Stimulated activated CD8-positive, alpha-beta memory T cell treated with anti-CD3 and anti-CD28 coated beads, Interleukin-2, amount 100 ng/mL, for 1 hour (primary cell): ENCODE measurements at places on chromosomes 5 and 9.

DNA sequence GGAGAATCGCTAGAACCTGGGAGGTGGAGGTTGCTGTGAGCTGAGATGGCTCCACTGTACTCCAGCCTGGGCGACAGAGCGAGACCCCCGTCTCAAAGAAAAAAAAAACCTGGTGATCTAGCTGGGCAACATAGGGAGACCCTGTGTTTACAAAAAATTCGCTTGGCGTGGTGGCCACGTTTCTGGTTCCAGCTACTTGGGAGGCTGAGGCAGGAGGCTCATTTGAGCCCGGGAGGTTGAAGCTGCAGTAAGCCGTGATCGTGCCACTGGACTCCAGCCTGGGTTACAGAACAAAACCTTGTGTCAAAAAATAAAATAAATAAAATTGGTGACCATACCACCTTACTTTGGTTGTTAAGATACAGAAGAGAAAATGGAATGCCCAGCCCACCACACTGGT, 1.8 kb upstream of the HNRNPAB start:
- no peak for DNase-seq

- no peak for DNase-seq
Measured at GRCh38 chr5:35294976-35295375, 64.7 kb upstream of the PRLR start.

DNA sequence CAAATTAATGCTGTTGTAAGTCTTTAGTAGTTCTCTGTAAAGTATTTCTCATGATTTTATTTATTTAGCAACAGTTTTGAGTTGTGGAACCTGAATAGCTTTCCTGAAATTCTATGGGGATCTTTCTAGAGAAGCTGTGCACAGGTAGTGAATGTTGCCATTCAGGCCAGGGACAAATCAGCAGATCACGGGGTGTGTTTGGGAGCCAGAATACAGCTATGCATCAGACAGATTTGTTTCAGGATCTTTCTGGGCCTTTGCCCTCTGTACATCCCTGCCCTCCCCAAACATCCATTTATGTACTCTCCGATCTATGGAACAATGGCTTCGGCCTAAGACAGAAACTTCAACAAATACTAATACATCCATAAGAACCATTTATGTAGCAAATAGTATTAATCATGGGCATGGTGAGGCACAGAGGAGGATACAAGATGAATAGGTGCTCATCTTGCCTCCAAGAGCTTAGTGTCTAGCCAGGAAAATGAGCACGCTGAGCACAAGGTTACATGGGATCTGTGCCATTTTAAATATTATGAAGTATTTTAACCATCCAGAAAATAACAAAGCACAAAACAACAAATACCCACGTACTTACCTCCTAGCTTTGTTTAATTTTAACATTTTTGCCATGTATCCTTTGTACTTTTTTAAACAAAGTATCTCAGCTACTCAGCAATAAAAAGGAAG, 13.1 kb downstream of the ARHGEF37 start:
- no peak for DNase-seq

- no peak for DNase-seq
Measured at GRCh38 chr9:19720377-19720776, 68.5 kb downstream of the SLC24A2 start.

DNA sequence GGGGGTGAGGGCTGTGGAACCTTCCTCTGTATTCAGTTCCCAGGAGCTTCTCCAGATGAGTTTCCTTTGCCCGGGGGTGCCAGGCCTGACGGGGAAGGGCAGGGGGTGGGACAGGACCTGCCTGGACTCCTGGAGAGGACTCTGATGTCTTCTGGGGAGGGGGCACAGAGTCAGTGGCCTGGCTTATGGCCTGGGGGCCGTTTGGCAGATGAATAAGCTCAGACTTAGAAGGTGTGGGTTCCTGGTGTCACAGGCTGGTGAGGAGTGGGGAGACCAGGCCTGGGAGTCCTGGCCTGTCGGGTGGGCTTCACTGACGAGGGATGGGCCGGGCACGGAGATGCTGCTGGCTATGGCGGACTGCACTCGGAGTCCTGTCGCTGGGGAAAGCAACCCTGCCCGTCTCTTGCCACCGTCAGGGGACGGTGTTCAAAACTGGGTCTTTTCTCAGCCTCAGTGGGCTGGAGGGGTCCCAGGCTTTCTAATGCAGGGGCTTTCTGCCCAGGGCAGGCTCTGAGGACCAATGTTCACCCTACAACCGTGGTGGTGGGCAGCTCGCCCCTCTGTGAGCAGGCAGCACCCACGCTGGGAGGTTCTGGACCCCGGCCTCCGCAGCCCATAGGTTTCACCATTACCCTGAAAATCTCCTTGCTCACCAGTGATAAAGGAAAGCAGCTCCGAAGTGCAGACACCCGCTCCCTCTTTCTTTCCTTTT, 16.2 kb downstream of the COL5A1 start:
- no peak for DNase-seq

GRCh38 chr5:134397196-134397595, 14.5 kb downstream of the CDKN2AIPNL start:
- DNase-seq = no peak

- no peak for DNase-seq
Measured at GRCh38 chr9:129145316-129145715, 32.7 kb downstream of the IER5L start.

- no peak for DNase-seq
Measured at GRCh38 chr9:75997206-75997605, 106.7 kb downstream of the PCSK5 start.

DNA sequence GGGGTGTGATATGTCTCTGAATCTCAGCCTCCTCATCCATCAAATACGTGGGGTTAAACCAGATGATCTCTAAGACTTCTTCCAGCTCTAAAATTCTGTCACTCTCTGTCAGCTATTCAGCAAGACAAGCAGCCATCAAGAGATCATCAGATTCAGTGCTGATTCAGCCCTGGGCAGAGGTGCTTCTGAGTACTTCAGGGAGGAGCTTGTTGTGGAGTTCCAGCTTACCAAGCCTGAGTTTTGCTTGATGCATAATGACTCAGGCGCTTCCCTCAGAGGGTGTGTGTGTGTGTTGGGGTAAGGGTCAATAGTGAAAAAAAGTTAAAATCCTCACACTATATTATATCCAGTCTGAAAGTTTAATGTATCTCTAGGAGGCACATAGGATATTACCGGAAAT, 29.6 kb upstream of the TAF1L start:
- no peak for DNase-seq

DNA sequence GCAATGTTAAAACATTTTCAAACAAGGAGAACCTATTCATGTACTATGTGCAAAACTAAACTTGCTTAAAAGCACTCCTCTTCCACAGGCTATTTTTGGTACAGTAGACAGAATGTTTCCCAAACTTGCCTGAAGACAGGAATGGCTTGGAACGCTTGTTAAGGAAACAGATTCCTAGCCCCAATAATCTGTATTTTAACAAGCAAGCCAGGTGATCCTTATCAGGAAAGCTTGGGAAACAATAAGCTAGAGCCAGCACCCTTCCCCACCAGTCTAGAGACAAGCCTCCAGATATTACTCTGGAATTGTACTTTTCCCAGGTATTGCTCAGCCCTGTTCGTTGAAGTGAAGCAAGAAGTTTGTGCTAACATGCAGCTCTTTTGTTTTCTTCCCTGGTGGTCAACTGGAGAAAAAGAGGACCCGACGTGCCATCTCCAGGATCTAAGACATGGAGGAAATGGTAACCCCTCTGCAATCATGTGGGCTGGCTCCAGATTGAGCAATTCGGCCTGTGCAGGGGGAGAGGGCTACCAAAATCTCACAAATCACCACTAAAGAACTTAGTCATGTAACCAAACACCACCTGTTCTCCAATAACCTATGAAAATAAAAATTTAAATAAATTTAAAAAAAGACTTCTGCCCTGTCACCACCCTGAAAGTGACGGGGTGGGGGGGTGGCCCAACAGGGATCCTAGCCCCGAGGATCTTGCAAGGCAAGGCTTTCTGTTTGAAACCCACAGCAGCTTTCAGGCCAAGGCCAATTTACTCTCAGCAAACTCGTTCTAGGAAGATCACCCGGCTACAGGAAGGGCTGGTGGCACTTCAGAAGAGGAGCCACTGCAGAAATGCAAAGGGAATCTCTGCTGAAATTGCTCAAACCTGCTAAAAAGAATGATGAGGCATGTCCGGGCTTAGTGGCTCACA, 48.6 kb downstream of the SHB start:
- no peak for DNase-seq

DNA sequence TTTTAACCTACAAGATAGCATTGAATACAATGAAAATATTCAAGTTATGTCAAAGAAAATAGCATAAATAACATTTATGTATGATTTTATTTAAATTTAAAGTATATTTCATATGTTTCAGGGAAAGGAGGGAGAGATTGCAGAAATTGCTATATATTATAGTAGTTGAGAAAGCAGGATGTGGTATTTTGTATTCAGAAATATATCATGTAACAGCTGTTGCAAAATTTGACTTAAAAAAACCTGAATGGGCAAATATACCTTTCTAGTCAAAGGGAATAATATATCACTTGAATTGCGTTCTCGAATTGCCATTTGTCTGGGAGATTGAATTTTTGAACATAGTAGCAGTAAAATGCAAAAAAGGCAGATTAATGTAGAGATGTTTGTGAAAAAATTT, 80.6 kb downstream of the PAM start:
- DNase-seq = no peak

DNA sequence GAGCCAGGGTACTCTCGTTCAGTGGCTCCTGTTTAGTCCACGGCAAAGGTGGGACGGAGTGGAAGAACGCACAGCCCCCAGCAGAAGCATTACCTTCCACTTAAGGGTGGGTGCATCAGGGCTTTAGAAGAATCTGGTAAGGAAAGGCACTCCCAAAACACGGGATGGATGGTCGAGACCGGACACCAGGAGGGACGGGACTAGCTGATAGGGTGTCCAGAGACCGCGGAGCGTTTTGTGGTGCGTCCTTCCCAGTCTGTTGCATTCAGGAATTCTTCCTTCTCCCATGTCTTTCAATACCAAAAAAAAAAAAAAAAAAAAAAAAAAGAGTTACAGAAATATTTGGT, 545 bp upstream of the CTSV start:
- no peak for DNase-seq

DNA sequence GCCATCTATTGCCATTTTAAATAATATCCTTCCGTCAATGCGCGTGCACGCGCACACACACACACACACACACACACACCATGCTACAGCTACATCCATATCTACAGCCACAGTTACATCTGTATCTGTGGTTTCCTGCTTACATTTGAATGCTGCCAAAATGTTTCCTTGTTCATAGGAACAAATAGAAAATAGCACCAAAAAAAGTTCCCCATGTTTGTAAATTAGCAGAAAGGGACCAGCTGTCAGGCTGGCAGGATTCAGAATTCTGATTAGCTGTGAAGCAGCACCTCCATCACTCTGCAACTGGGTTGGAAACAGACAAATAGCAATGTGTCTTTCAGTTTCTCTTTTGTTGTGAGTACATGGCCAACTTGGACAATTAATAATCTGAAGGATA, 601.5 kb downstream of the IRX1 start:
- DNase-seq = no peak

DNA sequence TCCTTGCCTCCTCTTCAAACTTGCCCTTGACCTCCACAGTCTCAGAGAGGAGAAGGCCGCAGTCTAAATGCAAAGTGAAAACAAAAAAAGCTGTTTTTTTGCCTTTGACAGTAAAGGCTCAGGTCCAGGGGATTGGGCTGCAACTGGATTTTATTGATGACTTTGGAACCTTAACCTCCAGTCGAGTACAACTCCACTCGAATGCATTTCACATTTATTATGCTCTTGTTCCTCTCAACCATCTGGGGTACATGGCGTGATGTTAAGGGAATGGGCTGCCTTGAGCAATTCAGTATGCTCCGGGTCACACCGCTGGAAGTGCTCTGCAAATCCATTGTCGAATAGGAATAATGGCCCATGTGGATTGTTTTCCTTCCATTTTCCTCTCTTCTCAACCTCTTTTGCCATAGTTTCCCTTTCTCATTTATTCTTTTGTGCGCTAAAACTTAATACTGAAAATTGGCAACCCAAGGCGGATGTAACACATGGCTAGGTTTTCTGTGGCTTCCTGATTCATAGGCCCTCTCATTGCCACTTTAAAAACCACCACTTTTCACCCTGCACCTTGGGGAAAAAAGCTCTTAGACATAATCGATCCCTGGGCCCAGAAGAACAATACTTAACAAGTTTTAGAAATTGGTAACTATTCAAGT, 34.3 kb downstream of the ITK start:
- DNase-seq = no peak

DNA sequence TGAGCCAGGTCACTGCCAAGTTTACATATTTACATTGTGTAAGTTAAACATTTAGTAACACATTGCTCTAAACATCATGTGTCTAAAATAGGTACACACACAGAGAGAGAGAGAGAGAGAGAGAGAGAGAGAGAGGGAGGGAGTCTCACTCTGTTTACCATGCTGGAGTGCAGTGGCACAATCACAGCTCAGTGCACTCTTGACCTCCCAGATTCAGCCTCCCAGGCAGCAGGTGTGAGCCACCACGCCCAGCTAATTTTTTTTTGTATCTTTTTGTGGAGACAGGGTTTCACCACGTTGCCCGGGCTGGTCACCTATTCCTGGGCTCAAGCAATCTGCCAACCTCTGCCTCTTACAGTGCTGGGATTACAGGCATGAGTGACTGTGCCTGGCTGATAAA, 1045.3 kb downstream of the TLE1 start:
- no peak for DNase-seq

- no peak for DNase-seq
Measured at GRCh38 chr5:159514229-159514810, 184.0 kb upstream of the IL12B start.

- DNase-seq = no peak
Measured at GRCh38 chr9:124216474-124217176, 41.1 kb upstream of the NEK6 start.

GRCh38 chr5:106154280-106154716, 1516.4 kb downstream of the EFNA5 start:
- no peak for DNase-seq

- DNase-seq = no peak
Measured at GRCh38 chr5:72163349-72163983, 56.2 kb downstream of the MAP1B start.

GRCh38 chr9:137268538-137269201, 8.9 kb upstream of the TOR4A start:
- DNase-seq = no peak
